LHCN-M2 (cell line): ENCODE measurements at places on chromosomes 2 and 18. TPM values are rescaled to one million over a fixed set of nuclear protein-coding genes. Genes with fewer than 3 reads are reported as not detected.

CPLX4 gene
- total RNA-seq = not detected in 2 replicates

CMPK2 gene
- total RNA-seq = not detected in 2 replicates

HOXD1 gene
- total RNA-seq = not detected in 2 replicates

DNA sequence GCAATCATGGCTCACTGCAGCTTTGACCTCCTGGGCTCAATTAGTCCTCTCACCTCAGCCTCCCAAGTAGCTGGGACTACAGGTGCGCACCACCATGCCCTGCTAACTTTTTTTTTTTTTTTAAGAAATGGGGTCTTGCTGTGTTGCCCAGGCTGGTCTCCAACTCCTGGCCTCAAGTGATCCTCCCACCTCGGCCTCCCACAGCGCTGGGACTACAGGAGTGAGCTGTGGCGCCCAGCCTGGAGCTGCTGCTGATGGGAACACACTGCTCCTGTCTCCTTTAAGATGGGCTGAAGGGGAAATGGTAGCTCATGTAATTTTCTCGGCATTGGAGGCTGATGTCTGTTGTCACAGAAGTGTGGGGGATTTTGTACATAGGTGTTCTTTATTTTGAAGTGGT, 34.9 kb upstream of the ADNP2 start:
- DNase-seq = no peak

DNA sequence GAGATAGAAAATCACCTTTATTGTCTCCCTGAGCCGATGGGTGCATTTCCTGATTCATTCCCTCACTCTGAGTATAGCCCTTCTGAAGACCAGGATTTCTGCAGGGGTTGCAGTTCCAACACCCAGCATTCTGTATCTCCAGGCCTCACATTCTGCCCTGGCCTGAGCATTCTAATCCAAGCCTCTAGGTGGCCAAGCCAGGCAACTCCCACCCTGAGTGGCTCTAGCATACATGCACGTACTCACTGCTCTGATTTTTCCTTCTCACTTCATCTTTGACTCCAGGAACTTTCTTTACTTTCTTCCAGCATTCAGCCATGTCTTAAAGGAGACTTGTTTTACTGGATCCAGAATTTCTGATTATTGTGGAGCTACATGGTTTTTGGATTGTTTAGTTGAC, 100.7 kb upstream of the STK39 start:
- DNase-seq = peak; percentile 63
